ENCODE measurements at places on chromosomes 7 and 10.
A peak's percentile ranks its signal among the peaks of the same experiment; 100 is the strongest.

DNA sequence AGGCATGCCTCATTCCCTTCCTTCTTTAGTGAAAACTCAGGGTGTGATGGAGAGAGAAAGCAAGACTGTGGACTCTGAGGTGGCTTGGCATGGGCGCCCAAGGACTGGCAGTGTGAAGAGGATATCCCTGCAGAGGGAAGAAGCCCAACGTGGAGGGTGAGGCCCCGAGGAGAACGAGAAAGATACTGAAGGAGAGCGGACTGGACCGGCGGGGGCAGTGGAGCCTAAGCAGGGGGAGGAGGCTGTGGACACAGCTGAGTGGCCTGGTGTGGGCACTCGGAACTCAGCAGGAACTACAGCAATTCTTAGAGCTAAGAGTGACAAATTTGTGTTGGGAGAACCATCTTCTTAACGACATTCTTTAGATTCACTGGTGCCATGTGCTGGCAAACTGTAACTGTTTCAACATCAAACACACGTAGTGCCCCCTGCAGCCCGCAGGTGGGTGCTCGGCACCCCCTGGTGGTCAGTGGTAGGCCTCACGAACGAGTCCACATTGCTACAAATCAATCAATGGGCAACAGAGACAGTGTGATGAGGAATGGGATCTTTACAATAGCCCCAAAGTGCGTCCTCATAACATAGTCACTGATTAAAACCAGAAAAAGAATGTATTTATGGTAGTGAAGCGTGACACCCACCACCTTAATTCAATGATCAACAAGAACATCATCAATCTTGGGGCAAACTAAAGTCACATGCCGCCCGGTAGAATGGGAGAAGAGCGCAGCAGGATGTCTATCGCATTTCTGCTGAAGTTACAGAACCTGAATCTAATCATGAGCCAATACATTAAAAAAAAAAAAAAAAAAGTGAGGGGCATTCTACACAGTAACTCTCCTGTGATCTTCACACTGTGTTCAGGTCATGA is 2.0 kb upstream of the SFTPA1 start:
- DNase-seq = no peak

GRCh38 chr7:51242881-51243518 is 73.6 kb downstream of the COBL start:
- DNase-seq = no peak

DNA sequence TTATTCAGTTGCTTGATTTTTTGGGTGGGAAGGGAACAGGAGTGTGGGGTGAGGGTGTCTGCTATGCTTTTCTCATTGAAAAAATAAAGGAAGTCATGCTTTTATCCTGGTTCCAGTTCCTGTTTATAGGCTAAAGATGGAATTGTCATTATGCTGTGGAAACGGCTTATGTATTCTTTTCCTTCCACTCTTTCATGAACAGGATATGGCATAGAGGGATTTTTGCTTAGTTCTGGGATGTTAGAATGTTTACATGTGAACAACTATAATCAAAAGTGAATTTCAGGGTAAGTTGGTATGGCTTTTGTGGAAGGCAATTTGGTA is 35.9 kb upstream of the PTPN12 start:
- DNase-seq = no peak

DNA sequence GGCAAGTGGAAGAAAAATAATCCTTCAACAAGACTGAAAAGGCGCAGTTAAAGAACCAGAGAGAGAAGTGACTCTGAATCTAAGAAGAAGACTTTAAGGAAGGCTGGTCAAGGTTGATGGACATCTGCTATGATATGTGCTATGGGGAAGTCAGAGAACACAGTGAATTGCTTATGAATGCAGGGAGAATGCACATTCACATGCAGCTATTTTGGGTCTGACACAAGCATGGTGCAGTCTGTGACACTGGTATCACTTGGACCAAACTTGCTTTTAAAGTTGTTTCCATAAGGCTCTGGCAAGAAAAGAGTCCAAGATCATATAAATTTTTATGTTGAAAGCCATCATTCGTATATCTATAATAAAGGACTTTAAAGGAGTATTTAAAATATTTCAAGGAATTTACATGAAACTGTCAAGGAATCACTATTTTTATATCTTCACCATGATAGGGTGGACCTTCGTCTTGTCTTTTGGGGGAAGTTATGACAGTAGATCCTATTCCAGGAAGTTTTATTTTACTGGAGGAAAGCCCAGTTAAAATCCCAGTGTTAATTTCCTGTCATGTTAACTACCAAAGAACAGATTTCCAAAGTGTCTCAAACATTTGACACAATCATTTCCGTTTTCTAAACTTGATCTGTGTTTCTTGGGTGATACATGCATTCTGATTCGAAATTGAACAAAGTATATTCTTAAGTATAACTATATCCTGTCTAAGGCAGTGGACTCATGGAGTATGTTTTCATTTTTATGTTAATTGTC is 239.6 kb downstream of the SDK1 start:
- no peak for DNase-seq

DNA sequence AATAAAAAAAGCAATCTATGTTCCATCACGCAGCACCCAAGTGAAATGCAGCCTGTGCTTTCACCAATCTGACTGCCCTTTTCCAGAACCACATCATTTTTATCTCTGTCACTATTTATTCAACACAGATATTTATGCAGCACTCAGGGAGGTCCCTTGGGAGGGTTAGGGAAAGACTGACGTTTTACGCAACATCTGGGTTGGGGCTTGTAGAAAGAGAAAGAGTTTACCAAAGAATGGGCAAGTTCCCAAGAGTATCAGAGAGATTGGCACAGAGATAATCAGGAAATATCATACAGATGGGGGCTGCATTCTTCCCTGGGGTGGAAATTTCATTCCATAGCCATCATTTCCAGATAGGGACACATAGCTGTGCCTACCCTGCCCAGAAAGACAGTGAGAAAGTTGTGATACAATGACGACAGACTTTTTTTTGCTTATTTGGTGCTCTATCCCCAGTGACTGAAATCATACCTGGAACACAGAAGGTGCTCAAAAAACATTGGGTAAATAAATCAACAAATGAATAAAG is 474.2 kb downstream of the CALN1 start:
- no peak for DNase-seq

DNA sequence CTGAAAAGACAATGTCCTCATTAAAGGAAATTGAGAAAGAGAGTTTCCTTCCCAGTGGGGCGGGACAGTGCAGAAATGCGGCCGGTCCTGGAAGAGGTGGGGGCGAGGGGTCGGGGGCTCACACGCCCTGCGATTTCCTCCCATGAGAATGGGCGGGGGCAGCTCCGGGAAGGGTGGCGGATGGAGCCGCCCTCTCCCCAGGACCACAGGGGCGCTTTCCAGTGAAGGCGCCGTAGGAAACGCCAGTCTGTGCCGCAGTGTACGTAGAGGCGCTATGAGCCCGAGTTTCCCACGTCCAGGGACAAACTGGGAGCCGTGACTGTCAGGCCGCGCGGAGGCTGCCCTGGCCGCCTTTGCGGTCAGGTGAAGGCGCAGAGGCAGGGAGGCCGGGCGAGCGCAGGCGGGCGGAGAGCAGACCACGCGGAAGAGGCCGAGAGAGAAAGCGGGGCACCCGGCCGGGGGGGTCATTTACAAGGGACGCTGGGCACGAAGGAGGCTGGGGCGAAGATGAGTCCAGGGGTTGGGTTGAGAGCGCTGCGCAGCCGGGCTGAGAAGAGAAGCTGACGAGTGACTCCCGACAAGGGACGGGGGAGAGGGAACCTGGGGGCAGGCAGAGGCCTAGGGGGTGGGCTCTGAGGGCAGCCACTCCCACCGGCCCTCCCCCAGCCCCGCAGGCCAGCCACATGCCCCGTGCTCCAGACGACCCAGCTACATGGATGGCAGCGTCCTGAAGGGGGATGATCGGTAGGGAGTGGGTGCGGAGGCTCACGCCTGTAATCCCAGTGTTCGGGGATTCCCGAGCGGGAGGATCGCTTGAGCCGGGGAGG is 45.0 kb downstream of the ALOX5 start:
- peak; percentile 72 for DNase-seq

- DNase-seq = no peak
Measured at GRCh38 chr10:127306479-127306878, 110.1 kb upstream of the INSYN2A start.

GRCh38 chr7:33874943-33875342 is 30.4 kb upstream of the BMPER start:
- DNase-seq = no peak

DNA sequence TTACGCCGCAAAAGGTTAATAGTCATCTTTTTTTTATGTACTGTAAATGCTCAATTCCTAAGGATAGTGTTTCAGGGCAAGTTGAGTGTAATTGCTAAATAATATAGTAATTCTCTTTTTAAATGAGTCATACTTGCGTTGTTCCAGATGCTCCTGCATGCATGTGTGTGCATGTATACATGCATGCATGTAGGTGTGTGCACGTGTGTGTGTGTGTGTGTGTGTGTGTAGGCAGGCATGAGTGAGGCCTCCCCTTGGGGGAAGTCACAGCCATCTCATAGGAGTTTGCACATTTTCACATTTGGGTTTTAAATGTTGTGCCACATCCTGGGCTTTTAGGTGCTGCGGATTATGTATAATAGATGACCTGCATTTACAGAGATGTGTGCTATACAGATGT is 1095.8 kb downstream of the KCNMA1 start:
- no peak for DNase-seq

GRCh38 chr7:108069646-108070045 is 60.5 kb downstream of the LAMB4 start:
- DNase-seq = no peak

GRCh38 chr10:1328981-1329614 is 272.9 kb downstream of the WDR37 start:
- no peak for DNase-seq

GRCh38 chr7:130393101-130393561 is 12.8 kb downstream of the CPA1 start:
- DNase-seq = no peak

DNA sequence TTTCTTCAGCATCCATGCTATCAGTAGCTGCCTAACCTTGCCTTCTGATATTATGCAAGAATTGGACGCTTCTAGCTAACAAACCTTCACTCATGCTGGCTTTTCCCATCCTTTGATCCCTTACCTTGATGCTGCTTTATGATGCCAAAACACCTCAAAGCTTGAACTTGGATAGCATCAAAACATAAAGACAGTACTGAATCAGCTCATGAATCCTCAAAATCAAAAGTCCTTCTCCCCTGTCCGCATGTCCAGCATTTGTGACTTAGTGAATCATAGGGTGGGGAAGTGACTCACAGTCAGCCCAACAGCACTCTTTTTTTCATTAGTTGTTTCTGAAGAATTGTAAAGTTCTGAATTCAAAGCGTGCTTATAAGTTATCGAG is 89.5 kb upstream of the PIK3CG start:
- no peak for DNase-seq

DNA sequence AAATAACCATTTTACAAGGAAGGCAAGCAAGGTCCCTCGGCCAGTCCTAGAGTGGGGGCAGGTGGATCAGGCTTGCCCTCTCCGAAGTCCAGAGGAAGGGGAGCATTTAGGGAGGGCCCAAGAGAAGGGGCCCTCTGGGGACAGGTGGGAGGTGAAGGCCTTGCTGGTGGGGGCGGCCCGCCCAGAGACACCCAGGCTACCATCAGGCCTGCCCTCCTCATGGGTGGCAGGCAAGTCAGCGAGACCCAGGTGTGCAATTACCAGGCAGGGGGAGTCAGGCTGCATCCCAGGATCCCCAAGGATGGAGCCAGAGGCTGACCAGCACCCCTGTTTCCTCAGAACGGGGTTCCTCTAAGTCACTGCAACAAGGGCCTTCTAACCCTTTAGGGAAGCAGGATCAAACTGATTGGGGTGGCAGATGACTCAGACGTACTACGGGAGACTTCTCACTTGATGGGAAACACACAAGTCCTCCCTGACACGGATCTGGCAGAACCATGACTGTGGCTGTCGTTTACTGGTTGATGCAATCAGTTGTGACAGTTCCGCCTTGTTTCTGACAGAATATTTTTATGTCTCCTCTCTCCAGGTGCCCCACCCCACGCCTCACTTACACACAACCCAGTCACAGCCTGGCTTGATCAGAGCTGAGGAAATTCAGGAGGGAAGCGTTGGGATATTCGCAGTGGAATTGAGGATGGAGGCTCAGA is 8.2 kb downstream of the LOXL4 start:
- no peak for DNase-seq

DNA sequence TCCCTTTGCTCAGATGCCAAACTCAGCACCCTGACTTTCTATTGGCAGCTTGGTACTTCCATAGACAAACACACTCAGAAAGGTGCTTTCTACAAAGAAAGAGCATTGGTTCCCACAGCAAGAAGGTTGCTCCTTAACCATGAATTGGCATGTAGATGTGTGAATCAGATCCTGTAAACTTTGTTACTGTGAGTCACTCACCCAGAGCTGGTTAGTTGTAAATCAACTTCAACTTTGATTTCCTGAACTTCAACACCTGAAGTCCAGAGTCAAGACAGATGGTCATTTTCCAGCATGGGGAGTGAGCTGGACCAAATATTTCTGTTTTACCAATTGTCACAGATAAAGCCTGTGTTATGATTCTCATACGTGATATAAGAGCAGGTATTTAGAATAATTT is 797.2 kb downstream of the TNS3 start:
- DNase-seq = no peak

- DNase-seq = no peak
Measured at GRCh38 chr10:131810036-131810804, 90.6 kb upstream of the PPP2R2D start.

DNA sequence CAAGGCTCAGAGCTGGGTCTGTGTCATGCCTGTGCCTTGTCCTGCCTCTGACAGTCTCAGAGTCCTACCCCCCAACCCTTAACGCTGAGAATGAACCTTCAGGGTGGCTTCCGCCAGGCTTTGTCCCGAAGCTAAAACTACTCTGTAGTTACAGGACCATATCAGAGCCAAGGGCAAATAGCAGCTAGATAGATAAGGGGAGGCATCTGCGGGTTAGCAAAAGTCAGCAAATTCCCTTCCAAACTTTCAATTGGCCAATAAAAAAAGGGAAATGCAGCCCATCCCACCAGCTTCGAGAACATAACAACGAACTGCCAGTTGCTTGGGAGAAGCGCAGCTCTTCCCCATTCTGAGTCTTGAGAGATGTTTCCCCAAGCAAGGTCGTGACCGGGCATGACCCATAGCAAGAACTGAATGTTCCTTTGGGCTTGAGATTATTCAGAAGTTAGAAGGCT is 17.7 kb downstream of the CCL24 start:
- peak; percentile 18 for DNase-seq

GRCh38 chr10:76915316-76915715 is 722.3 kb downstream of the KCNMA1 start:
- no peak for DNase-seq

GRCh38 chr7:95250571-95250970 is 73.8 kb downstream of the PON1 start:
- DNase-seq = no peak

GRCh38 chr7:129468087-129468486 is 33.9 kb downstream of the STRIP2 start:
- DNase-seq = no peak

DNA sequence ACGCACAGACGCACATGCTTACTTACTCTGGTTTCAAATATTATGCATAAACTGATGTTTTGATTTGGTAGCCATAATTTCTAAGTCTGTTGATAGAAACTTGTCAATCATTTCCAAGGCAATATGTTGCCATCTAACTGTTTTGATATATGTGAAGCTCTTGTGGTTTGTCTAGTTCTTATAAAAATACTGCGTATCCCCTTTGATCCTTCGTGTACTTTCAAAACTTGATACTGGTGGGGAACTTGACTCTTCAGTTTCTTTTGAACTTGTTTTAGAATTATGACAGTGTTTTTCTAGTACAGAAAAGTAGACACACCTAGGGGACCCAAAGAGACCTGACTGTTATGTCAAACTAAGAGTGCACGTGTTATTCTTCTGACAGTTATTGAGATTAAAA is 708.0 kb downstream of the LRMDA start:
- no peak for DNase-seq

Measured in left colon (tissue), 2 donors.